RKO (cell line): ENCODE measurements at places on chromosomes 11 and 22.

GRCh38 chr11:134587345-134587744 is 175.3 kb upstream of the B3GAT1 start:
- DNase-seq, result no peak

DNA sequence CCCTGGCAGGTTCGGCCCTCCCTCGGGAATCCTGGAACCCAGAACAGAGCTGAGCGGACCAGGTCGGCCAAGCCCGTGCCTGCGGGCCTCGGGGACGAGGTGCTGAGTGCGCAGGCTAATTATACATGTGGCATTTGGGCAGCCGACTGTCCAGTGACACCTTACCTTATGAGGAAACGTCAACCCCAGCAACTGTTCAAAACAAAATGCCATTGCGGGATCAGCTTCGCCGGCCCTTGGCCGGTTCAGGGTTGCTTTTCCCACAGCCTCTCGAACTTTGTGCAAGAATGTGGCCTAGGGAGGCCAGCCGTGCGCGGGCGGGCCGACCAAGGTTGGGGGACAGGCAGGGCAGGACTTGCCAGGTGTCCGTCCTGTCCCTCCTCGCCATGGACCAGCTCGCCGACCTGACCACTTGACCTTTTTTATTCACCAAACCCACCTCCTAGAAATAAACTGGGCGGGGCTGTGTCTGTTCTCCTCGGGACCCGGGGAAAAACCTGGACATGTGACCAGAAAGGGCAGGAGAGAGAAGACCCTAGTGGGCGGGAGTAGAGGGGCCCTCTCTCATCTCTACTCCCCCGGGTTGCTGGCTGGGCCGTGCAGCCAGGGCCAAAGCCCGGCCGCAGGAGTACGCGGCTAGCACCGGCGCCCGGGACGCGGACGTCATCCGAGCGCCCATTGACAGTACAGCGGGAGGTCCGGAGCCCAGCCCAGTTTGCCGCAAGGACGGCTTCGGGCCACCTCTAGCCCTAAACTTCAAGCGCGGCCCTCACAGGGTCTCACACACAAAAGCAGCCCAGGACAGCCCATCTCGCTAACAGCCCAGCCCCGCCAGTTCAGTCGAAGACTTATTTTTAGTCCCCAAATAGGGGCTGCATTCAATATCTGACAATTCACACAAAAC is 134.3 kb upstream of the C11orf58 start:
- DNase-seq, result no peak

GRCh38 chr22:39234472-39234787 is 10.4 kb downstream of the PDGFB start:
- peak; percentile 18 for DNase-seq

GRCh38 chr11:63892228-63892627 is 24.7 kb downstream of the RCOR2 start:
- no peak for DNase-seq

DNA sequence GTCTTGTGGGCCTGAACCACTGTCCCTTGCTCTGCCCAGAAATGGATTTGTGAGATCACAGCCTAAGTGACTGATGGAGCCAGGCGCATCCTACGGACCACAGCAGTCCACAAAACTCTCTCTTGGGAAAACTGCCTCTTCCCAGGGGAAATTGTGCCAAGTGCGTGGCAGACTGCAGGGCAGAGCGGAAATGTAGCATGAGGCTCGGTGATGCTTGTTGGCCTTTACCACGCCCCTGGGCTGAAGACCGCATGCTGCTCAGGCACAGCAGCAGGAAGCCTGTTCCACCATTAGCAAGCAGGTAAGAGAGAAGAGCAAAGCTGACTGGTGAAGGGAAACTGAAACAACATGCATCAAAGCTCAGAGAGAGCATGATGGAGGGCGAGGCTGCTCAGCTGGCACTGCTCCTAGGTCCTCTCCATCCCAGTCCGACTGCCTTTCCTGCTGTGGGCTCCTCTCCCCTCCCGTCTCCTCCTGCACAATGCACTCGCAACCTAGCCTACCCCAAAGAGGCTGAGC is 26.5 kb upstream of the SCARF2 start:
- no peak for DNase-seq

DNA sequence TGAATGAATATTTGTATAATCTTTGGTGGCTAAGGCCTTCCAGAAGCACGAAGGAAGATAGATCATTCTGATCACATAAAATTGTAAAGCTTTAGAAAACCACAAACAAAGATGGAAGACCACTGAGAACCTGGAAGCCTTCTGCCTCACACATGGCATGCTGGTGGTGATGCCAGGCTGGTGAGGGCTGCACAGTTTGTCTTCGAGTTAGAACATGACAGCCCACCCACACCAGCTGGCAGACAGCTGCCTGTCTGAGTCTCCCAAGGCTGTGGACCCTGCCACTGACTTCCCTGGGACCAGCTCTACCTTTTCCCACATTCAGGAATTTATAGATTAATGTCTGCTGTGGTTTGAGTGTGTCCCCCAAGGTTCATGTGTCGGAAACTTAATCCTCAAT is 48.8 kb upstream of the B3GAT1 start:
- DNase-seq, result no peak

DNA sequence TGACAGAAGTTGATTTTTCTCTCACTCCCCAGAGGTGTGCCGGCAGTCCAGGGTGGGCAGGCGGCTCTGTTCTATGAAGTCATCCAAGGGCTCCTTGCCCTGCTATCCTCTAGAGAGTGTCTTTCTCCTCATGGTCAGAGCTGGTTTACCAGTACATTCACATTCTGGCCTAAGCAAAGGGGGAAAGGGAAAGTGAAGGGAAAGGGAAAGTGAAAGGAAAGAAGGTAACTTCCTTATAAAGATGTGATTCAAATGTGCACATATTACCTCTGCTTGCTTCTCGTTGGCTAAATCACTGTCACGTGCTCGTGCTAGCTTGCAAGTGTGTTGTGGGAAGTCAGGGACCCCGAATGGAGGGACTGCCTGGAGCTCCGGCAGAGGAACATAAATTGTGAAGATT is 2.9 kb upstream of the HTATIP2 start:
- DNase-seq, result no peak

DNA sequence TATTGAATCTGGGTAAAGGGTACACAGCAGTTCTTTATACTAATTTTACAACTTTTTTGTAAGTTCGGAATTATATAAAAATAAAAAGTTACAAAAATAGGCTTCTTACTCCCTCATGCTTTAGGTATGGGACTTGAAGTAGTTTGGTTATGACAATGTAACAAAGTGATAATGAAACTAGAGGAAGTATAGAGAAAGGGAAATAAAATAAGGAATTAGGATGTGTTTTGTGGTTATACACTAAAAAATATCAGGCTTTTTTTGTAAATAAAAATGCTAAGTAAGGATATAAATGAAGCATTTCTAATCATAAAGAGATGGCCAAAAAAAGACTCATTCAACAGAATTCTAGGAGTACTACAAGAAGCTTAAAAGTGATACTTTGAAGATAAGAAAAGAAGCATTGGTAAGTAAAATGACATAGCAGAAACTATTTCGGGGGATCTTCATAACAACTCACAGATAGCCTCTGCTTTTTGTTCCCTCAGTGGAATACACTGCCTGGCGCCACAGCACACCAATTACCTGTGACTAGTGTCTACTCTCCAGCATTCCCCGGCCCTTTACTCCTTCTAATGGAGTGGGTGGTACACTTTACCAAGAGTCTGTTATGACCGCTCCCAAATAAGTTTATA is 322.7 kb upstream of the PITPNB start:
- no peak for DNase-seq

GRCh38 chr11:76380159-76380976 is 564 bp downstream of the THAP12 start:
- peak; percentile 57 for DNase-seq

GRCh38 chr11:62664405-62665074 is 470 bp downstream of the C11orf98 start:
- peak; percentile 70 for DNase-seq
